ENCODE measurements at places on chromosomes 1 and 21.

DNA sequence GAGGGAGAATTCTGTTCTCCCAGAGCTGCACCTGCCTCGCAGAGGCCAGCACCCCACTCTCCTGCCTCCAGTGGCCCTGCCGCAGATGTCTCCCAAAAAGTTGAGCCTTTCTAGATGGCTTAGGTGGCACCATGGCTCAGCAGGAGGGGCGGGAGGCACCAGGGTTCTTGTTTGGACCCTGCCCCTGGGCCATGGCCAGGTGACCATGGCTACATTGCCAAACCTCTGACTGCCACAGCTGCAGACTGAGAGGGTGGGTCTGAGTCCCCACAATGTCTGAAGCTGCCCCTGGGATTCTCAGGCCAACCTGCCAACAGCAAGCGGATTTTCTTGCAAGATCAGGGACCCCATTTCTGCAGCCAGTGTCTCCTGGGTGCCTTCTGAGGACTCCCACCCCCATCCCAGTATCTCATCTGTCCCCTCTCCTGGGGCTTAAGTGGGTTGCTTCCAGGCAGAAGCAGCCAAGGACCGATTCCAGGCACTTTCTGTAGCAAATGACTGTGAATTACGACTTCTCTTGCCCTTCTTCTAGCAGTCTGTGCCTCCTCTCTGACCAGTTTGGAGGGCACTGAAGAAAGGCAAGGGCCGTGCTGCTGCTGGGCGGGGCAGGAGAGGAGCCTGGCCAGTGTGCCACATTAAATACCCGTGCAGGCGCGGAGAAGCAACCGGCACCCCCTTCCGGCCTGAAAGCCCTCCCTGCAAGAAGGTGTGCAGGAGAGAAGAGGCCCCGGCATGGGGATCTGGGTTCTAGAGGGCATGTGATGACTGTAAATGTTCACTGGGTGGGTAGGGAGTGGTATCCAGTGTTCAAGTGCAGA lies 22.5 kb downstream of the SESN2 start:
- DNase-seq, result no peak

DNA sequence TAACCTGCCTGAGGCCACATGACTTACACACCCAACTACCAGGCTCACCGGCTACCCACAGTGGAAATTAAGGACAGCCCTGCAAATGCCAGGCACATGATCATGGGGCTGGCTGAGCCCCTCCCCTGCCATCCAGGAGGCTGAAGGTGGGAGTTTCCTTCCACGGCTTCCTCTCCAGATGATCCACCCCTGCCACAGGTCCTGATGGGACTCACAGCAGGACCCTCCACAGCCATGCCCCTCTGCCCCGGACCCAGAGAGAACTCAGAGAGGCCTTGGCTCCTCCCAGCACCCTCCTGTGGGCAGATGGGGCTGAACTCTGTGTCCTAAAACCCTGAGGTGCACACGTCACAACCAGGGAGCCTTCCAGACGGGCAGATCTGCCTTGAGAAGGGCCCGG lies 29.1 kb upstream of the CASZ1 start:
- no peak for DNase-seq

DNA sequence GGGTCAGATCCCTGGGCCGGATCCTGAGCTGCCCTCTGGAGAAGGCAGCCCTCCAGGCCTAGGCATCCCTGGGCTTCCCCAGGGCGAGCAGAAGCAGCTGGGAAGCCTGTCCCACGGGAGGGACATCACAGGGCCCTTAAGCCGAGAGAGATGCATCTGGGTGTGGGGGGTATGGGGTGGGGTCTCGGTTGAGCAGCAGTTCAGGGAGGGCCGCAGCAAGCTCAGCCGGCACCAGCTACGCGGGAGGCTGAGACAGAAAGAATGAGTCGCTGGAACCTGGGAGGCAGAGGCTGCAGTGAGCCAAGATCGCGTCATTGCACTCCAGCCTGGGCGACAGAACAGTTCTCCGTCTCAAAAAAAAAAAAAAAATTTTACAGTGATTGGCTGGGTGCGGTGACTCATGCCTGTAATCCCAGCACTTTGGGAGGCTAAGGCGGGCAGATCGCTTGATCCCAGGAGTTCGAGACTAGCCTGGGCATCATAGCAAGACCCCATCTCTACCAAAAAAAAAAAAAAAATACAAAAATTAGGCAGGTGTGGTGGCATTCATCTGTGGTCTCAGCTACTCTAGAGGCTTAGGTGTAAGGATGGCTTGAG lies 37.7 kb downstream of the RRP1 start:
- no peak for DNase-seq

GRCh38 chr1:180633057-180634056 lies 1.5 kb downstream of the XPR1 start:
- DNase-seq, result no peak

- DNase-seq, result no peak
These were observed 593.4 kb downstream of the PLPP3 start for GRCh38 chr1:55986003-55986402.
